ENCODE measurements at places on chromosomes 5 and 9. TPM values are rescaled to one million over a fixed set of nuclear protein-coding genes. Genes with fewer than 3 reads are reported as not detected.

DNA sequence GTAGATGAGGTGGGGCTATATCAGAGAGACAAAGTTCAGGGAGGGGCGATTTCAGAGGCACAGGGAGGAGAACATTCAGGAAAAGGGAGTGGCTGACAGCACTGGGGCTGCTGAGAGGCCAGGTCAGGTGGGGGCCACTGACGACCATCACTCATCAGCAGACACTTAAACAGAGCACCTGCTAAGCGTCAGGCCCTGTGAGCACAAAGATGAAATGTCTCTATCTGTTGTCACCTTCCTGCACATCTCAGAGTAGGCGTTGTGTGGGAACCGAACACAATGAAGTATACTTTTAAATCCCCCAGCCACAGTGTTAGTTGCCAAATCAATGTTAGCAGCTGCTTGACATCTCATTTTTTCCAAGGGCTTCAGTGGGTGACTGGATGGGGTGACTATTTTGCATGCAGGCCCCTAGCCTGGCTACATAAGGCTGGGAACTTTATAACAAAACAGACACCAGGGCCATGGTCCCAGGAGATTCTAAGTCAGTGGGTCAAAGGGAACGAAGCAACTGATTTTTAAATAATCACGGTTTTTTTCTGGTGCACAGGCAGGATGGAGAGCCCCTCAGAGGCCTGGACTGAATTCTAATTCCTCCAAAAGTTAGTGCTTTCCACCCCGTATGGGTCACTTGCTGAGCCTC is 31.1 kb upstream of the ANKRD18A start:
- no peak for DNase-seq

LTC4S gene
- polyA plus RNA-seq, result 2.7 TPM

DNA sequence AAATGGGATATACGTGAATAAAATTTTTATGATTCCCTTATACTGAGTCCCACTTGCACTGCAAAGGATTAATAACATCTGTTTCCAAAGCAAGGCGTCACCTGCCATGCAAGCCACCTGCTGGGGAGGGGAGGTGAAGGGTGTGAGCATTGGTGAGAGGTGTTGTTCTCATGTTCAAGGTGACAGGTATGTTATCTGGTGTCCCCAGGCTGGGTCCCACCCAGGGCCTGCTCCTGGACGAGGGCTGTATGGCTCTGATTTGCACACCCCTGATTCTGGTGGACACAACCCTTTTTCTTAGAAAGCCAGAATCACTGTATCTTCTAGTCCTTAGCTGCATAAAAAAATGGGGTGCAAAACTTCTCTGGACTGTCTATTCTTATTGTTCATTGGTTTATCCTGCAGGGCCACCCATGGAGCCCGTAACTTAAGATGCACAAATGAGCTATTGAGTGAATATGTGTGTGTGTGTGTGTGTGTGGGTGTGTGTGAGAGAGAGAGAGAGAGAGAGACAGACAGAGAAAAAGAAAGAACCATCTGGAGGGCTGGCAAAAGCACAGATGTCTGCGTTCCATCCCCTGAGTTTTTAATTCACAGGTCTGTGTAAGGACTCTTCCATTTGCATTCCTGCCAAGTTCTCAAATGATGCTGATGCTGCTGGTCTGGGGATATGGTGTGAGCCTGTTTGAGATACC is 53.7 kb downstream of the SYK start:
- DNase-seq, result no peak

DNA sequence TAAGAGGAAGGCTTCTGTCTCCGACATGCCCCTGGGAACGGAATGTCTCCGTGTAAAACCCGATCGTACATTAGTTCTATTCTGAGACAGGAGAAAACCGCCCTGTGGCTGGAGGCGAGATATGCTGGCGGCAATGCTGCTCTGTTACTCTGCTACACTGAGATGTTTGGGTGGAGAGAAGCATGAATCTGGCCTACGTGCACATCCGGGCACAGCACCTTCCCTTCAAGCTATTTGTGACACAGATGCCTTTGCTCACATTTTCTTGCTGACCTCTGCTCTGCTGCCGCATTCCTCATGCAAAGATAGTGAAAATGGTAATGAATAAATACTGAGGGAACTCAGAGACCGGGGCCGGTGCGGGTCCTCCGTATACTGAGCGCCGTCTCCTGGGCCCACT is 2.2 kb upstream of the DPP7 start:
- DNase-seq, result no peak

- no peak for DNase-seq
Measured at GRCh38 chr5:169395136-169395535, 94.2 kb upstream of the SLIT3 start.

All from left renal pelvis (tissue), 4 donors.